ENCODE measurements at places on chromosomes 3 and 15. TPM values are rescaled to one million over a fixed set of nuclear protein-coding genes. Genes with fewer than 3 reads are reported as not detected.

CHST2 gene
- 12.0 TPM for total RNA-seq

CRYGS gene
- total RNA-seq: 1.3 TPM

- H3K27me3 ChIP-seq: no peaks in the 10 kb centered on the region
- H3K4me1 ChIP-seq: peaks cover 33% of the 10 kb centered on the region
- H3K4me3 ChIP-seq: no peak overlapping the region
- H3K27ac ChIP-seq: no peak overlapping the region
Measured at GRCh38 chr15:100115711-100116090, 226.1 kb downstream of the ADAMTS17 start.

DNA sequence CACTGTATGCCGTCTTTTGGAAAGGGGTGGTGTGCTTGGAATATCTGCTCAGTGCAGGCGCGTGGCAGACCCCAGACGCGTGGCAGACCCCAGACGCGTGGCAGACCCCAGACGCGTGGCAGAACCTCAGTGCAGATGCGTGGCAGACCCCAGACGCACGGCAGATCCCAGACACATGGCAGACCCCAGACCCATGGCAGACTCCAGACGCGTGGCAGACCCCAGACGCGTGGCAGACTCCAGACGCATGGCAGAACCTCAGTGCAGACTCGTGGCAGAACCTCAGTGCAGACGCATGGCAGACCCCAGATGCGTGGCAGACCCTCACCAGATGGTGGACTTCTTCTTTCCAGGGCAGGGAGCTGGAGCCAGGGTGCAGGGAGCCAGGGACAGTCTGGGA is 637 bp upstream of the MUC4 start:
- no peaks in the 10 kb centered on the region for H3K27me3 ChIP-seq
- DNase-seq: no peak
- H3K36me3 ChIP-seq: no peaks in the 10 kb centered on the region

GRCh38 chr15:29887721-29888120 is 65.5 kb upstream of the TJP1 start:
- no peak overlapping the region for H3K4me3 ChIP-seq
- no peaks in the 10 kb centered on the region for H3K27me3 ChIP-seq
- DNase-seq: no peak

GRCh38 chr15:70151462-70151861 is 53.7 kb upstream of the TLE3 start:
- no peak for DNase-seq
- no peak overlapping the region for H3K27ac ChIP-seq
- H3K36me3 ChIP-seq: no peaks in the 10 kb centered on the region
- H3K27me3 ChIP-seq: peaks cover 15% of the 10 kb centered on the region

GRCh38 chr3:66962664-66963063 is 35.4 kb upstream of the KBTBD8 start:
- H3K36me3 ChIP-seq: no peaks in the 10 kb centered on the region
- no peak for DNase-seq

DNA sequence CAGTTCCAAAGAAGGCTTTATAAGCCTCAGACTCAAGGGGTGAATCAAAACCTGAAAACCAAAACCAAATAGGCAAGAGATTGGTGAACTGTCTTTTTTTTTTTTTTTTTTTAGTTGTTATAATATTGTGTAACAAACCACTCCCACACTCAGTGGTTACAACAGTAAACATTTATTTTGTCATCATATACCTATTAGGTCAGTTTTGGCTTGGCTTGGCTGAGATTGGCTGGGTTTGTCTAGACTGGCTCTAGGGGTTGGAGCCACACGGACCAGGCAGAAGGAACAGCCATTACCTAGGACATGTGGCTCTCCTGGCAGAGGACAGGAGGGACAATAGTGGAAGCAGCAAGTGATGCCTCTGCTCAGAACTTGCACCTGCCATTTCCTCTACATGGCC is 26.4 kb upstream of the RYR3 start:
- H3K27ac ChIP-seq: no peak overlapping the region
- no peak for DNase-seq

GRCh38 chr15:55915221-55915620 is 78.2 kb downstream of the NEDD4 start:
- DNase-seq: peak; percentile 47
- H3K4me3 ChIP-seq: no peak overlapping the region
- no peaks in the 10 kb centered on the region for H3K4me1 ChIP-seq
- H3K27ac ChIP-seq: no peak overlapping the region
- no peaks in the 10 kb centered on the region for H3K36me3 ChIP-seq

GRCh38 chr15:86316726-86317383 is 237.2 kb downstream of the AGBL1 start:
- DNase-seq: no peak
- H3K27ac ChIP-seq: no peak overlapping the region
- no peak overlapping the region for H3K4me3 ChIP-seq
- no peaks in the 10 kb centered on the region for H3K27me3 ChIP-seq

All from cardiac muscle cell (in vitro differentiated cells and primary cell).